Non-pigmented ciliary epithelial cell (primary cell): ENCODE measurements at places on chromosomes 16 and 17.

- DNase-seq = no peak
Measured at GRCh38 chr17:12365805-12366204, 299.9 kb upstream of the MYOCD start.

GRCh38 chr16:78663690-78664089 lies 564.2 kb downstream of the WWOX start:
- DNase-seq = no peak

DNA sequence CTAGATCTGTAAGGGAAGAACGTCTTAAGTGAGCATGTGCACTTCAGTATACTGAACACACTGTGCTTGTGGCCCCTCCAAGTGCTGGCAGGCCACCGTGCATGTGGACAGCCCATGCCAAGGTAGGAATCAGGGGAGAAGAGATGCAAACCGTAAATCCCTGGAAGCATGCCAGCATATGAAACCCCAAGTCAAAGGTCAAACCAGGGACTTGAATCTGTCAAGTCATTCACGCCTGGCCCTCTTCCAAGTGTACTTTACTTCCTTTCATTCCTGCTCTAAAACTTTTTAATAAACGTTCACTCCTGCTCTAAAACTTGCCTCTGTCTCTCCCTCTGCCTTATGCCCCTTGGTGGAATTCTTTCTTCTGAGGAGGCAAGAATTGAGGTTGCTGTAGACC lies 2.8 kb upstream of the ATXN2L start:
- DNase-seq = no peak

DNA sequence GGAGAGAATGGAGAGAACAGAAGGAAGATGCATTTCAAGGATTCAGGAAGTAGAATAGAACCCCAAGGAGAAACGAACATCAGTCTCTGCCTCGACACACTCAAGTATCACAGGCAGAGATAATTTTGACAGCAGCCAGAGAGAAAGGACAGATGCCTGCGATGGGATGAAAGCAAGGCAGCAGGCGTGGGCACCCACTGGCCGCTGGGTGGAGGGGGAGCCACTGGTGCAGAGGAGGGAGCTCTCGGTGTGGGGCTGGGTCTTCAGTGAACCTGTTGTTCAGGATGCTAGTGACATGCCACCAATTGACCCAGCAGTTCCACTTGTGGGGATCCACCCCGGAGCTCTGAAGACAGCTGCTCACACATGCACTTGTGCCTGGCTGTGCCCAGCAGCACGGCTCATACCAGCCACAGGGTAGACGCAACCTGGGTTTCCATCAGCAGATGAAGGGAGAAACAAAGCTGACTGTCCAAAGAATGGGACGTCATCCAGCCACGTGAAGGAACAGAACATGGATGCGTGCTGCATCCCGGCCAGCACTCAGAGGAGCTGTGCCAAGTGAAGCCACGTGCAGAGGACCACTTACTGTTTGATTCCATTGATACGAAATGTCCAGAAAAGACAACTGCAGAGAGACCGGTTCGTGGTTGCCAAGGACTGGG lies 127.0 kb downstream of the BANP start:
- DNase-seq = no peak

GRCh38 chr17:63116967-63117830 lies 151.2 kb downstream of the TANC2 start:
- DNase-seq = no peak

DNA sequence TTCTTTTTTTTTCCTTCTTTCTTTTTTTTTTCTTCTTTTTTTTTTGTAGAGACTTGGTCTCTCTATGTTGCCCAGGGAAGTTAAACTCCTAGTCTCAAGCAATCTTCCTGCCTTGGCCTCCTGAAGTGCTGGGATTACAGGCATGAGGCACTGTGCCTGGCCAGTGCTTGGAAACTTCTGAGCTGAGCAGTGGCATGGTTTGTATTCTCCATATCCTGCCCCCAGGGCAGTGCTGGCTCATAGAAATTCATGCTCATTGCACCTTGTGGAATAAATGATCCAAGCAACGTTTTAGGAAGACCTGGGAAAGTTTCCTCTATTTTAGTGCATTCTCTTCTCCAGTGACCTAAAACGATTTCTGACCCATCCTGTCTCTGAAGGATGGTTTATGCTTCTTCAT lies 16.7 kb upstream of the SYT17 start:
- no peak for DNase-seq

DNA sequence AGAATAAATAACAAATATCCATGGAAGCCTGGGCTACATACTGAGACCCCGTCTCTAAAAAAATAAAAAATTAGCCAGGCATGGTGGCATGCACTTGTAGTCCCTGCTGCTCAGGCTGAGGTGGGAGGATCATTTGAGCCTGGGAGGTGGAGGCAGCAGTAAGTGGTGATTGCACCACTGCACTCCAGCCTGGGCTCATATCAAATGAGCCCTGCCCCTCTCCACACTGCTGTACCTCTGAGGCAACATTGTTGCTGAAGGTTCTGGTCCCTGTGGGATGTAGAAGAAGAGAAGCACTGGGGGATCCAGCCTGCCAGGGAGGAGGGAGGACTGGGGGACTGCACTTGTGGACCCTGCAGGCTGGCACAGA lies 11.4 kb upstream of the ARHGAP23 start:
- no peak for DNase-seq

GRCh38 chr17:60398227-60398959 lies 6.5 kb upstream of the USP32 start:
- DNase-seq = no peak

DNA sequence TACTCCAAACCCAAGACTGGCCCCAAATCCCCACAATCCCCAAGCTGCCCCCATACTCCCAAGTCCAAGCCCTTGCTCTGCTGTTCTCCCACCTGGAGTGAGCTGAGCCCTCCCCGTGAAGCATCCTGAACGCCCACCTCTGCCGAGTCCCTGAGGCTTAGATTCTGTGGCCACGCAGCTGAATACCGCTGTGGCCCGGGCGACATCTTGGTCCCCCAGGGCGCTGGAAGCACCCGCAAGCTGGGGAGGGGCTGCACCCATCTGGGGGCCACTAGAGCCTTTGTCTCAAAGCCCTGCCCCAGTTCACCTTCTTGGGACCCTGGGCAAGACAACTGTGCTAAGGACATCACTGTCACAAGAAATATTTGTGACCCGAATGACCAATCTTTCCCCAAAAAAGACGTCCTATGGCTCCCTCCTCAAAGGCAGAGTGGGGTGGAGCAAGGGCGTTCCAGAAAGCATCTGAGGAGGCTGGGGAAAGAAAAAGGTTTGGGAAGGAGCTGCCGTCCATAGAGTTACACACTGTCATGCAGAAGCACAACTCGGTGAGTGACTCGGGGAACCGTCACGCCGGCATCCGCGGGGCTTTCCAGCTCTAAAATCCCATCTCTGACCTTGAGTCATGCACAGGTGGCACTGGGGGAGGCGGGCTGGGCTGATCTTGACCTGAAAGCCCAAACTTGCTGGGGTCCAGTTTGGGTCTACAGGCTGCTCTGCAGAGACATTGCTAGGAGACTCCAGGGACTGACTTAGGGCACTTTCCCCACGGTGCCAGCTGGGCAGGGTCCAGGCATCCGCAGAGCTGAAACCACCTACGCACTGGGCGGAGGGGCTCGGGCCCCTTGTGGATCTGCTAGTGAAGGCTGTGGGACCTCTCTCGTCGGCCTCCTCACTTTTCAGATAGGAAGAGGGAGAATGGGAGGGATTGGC lies 6.6 kb downstream of the PTX4 start:
- DNase-seq = no peak

DNA sequence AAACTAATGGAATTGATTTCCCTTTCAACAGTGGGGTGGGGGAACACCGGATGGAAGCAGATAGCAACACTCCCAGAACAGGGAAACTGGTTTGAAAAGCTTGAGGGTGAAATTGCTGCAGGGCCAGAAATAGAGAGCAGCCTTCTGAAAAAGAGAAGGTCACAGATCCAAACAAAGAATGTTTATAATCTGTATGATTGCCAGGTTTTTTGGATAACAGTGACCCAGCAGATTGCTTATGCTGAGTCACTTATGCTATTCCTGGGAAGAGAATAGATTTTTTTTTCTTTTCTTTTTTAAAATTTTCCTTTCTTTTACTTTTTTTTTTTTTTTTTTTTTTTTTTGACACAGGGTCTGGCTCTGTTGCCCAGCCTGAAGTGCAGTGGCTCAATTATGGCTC lies 641.3 kb downstream of the KCNJ2 start:
- no peak for DNase-seq

- DNase-seq = no peak
Measured at GRCh38 chr16:4465977-4466779, 8.2 kb downstream of the NMRAL1 start.

DNA sequence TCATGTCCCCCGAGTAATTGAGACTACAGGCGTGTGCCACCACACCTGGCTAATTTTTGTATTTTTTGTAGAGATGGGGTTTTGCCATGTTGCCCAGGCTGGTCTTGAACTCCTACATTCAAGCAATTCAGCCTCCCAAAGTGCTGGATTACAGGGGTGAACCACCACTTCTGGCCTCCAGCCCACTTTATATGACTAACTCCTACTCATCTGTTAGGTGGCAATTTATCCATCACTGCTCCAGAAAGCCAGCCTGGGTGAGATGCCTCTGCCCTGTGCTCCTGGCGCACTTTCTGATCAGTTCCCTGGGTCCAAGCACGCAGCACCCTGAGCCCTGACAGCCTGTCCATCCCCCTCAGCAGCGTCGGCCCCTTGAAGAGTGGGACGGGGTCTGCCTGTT lies 29.4 kb downstream of the ADAM11 start:
- DNase-seq = no peak

GRCh38 chr16:84919708-84920107 lies 91.6 kb downstream of the ZDHHC7 start:
- DNase-seq = no peak

GRCh38 chr17:80876950-80877728 lies 114.5 kb upstream of the CHMP6 start:
- DNase-seq = no peak

GRCh38 chr17:34099859-34100515 lies 155.1 kb upstream of the CCL2 start:
- no peak for DNase-seq

DNA sequence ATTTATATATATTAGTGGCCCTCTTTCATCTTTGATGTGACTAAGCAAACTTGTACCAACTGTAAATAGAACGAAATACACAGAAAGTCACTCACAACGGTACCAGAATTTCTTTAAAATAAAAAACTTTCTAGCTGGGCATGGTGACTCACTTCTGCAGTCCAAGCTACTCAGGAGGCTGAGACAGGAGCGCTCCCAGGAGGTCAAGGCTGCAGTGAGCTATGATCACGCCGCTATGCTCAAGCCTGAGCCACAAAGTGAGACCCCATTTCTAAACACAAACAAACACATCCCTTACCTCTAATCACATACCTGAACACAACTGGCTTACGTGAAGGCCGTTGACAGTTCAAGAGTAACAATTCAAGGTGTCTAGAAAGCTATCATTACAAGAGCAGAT lies 29.7 kb downstream of the STAT5B start:
- DNase-seq = no peak

DNA sequence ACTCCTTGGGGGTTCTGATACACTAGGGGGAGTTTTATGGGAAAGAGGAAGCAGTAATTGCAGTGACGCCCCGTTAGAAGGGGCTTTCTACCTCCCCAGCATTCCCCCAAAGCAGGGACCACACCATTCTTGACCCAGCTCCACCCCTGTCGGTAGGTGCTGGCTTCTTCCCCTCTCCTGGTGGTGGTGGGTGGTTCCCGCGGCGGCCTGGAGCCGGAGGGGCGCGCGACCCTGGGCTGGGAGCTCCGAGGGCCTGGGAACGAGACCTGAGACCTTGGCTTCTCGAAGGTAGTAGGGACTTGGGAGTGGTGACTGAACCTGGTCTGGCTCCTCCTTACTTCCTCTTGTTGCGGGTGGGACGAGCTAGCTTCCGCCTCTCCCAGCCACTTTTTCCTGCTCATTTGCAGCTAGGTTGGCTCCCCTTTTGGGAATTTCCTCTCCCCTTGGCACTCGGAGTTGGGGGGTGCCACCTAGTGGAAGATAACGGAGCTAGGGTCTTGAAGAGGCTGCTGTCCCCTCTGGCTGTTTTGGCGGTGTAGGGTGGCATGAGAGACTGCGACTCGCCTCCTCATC lies 438 bp downstream of the GRN start:
- DNase-seq = no peak

DNA sequence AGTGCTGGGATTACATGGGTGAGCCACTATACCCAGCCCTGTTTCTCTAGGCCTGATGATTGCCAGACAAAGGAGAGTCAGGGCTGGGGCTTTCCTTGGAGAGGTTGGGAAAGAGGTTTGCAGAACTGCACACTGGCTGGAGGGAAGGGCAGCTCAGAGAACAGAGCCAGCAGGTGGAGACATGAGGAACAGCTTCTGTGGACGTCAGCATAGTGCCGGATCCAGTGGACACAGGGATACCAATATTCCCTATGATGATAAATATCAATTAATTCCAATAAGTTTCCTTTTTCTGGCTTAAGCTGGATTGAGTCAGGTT lies 43.2 kb upstream of the SCNN1B start:
- DNase-seq = no peak

DNA sequence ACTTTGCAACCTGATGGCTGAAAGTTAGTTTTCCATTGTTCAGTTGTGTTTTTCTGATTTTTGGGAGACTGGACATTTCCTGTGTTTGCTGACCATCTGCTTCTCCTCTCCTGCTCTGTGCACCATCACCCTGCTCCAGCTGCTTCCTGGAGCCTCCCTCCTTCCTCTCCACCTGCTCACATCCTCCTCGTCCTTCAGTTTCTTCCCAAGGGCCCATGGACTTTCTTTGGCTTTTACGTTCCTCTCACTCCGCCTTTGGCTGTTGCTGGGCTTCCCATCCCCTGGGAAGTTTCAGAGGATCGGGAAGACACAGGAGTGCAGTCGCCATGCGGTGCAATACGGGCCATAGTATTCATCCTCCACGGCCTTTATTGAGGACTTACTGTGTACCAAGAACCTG lies 61.6 kb downstream of the TNFRSF13B start:
- no peak for DNase-seq

GRCh38 chr17:57559634-57560318 lies 185.3 kb downstream of the CCDC182 start:
- DNase-seq = no peak

GRCh38 chr16:47847220-47847970 lies 308.4 kb downstream of the ABCC12 start:
- DNase-seq = peak; percentile 19

DNA sequence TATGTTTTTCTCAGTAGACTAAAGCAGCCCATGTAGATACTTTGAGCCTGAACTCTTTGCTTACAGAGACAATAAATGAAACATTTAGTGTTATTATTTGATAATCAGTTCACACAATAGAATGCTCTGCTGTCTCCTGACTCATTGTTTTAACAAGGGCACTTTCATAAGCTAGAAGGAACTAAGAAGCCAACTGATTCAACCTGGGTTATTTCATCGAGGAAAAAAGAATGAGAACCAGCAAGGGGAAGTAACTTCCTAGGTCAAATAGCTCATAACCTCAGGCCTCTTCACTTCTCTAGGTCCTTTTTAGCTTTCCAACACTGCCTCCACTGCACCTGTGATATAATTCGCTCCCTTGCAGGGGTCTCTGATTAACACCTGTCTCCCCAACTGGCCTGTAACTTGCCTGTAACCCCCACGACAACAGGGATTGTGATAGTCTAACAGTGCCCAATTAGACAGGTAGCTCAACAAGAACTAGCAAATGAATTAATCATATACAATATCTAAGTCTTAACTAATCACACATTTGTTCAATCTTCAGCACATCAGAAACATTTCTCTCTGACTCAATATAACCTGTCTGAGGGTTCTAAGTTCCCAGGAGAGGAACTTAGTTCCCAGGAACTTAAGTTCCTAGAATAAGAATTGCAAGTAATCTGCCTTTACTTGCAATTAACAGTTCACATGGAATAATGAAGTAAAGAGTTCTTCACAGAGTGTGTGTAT lies 34.8 kb downstream of the RFFL start:
- DNase-seq = no peak

- no peak for DNase-seq
Measured at GRCh38 chr17:79487149-79487548, 123.7 kb downstream of the RBFOX3 start.

GRCh38 chr17:51319186-51319585 lies 58.8 kb downstream of the UTP18 start:
- no peak for DNase-seq
